Neural crest cell (in vitro differentiated cells): ENCODE measurements at places on chromosomes 4 and X. TPM values are rescaled to one million over a fixed set of nuclear protein-coding genes. Genes with fewer than 3 reads are reported as not detected.
A peak's percentile ranks its signal among the peaks of the same experiment; 100 is the strongest.

Gene RBMXL3
- total RNA-seq, result not detected in 2 replicates

Gene TREX2
- 0.77 and 1.6 TPM in 2 replicates for total RNA-seq

Gene GAGE12F
- not detected in 2 replicates for total RNA-seq

Gene DKK2
- total RNA-seq, result not detected in 2 replicates

Gene EDNRA
- 5.8 and 6.9 TPM in 2 replicates for total RNA-seq

Gene HPSE
- total RNA-seq, result 0.30 and 0.32 TPM in 2 replicates

Gene NWD2
- total RNA-seq, result 0.02 and 0.05 TPM in 2 replicates

Gene CTAG1A
- not detected in 2 replicates for total RNA-seq

DNA sequence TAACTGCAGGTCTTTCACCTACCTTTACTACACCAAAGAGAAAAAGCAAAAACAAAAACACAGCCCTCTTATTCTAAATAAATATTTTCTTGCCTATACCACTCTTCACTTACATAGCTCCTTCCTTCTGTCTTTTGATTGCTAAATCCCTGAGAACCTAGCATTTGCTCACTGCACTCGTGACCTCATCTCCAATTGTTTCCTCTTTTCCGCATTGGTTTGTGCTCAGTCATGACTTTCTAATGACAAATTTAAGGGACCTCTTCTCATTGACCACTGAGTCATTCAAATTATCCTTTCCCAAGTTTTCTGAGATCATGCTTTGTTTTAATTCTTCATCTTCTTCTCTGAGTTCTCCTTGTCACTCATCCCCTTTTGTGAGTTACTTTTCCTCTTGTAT, 1697.1 kb downstream of the STIM2 start:
- H3K36me3 ChIP-seq, result no peaks in the 10 kb centered on the region
- peaks cover 10% of the 10 kb centered on the region for H3K4me1 ChIP-seq
- no peak for DNase-seq
- H3K27ac ChIP-seq, result no peak overlapping the region
- H3K27me3 ChIP-seq, result no peaks in the 10 kb centered on the region

DNA sequence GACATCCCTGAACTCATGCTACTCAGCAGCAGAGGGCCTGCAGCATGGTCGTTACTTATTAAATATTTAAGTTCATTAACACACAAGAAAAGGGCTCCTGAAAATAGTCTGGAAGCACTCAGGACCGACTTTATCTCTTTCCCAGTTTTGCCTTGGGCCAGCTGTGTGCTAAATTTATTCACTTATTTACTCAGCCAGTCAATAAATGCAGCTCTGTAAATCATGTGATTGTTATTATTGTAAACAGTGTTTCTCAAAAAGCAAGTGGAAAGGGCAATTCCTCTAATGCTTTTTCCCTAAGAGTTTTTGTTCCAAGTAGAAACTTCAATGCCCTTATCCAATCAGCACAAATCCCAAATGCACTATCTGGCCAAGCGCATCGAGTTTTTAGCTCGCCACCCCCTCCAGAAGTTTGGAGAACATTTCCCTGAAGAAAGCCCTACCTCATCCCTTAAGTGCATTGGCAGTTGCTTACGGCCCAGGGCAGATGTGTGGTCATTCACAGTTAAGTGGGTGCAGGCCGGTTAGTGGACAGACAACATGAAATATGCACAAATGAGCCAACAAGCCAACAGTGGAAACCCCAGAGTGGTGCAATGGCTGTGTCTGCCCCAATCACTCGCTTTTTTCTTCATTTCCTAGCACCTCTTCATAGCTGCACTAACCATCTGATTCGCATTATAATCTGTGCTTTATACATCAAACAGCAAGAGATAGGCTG, 125.8 kb downstream of the SMIM20 start:
- no peak overlapping the region for H3K4me3 ChIP-seq
- H3K27me3 ChIP-seq, result no peaks in the 10 kb centered on the region
- no peaks in the 10 kb centered on the region for H3K36me3 ChIP-seq
- H3K27ac ChIP-seq, result no peak overlapping the region
- H3K4me1 ChIP-seq, result no peaks in the 10 kb centered on the region

DNA sequence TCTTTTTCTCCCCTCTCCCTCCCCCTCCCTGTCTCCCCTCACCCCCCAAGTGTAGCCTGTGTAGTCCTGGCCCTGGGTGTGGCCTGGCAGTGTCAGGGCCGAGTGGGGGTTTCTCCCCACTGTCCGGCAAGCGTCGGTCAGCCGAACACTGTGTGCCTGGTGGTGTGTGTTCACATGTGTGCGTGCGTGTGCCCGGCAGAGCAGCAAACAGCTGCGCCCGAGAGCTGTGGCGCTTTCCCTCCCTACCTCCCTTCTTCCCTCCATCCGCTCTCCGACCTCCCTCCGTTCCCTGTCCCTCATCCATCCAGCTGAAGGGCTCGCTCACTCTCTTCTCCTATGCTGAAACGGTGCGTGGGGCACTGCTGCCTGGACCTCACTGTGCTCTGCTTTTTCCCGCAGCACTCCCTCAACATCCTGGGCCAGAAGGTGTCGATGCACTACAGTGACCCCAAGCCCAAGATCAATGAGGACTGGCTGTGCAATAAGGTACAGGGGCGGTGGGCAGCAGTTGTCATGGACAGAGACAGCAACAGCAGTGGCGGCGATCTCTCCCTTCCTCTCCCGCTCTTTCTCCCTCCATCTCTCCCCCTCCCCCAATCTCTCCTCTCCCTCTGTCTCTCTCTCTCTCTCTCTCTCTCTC, 17.4 kb upstream of the UBA1 start:
- peaks cover 13% of the 10 kb centered on the region for H3K36me3 ChIP-seq
- no peak overlapping the region for H3K27ac ChIP-seq
- H3K27me3 ChIP-seq, result no peaks in the 10 kb centered on the region
- H3K4me3 ChIP-seq, result no peak overlapping the region

- H3K36me3 ChIP-seq, result peaks cover 2% of the 10 kb centered on the region
- no peak overlapping the region for H3K27ac ChIP-seq
- DNase-seq, result no peak
- H3K4me3 ChIP-seq, result no peak overlapping the region
Measured at GRCh38 chr4:145665773-145666172, 14.2 kb upstream of the C4orf51 start.

GRCh38 chr4:86338521-86338920, 21.3 kb downstream of the MAPK10 start:
- no peaks in the 10 kb centered on the region for H3K27me3 ChIP-seq
- H3K36me3 ChIP-seq, result peaks cover 12% of the 10 kb centered on the region
- no peak for DNase-seq
- peaks cover 44% of the 10 kb centered on the region for H3K4me1 ChIP-seq
- no peak overlapping the region for H3K4me3 ChIP-seq
- H3K27ac ChIP-seq, result no peak overlapping the region

DNA sequence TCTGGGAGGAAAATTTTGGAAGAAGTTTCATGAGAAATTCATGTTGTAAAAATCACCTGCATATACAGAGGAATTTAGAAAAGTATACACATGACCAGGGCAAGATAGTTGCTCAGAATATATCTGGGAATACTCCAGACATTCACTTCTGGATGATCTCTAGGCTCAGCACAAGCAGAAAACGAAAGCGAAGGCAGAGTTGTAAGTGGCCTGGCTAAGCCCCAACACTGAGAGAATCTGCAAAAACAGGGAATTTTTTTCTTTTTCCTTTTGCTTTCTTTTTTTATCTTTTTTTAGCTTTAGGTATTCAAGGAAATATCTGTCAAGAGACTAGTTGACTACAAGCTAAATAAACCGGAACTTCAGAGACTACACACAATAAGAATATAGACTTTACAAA, 207.2 kb downstream of the FGF13 start:
- DNase-seq, result no peak
- H3K4me3 ChIP-seq, result no peak overlapping the region
- no peaks in the 10 kb centered on the region for H3K4me1 ChIP-seq
- peaks cover 8% of the 10 kb centered on the region for H3K36me3 ChIP-seq

- H3K27ac ChIP-seq, result peak overlapping the region; percentile 76
- H3K27me3 ChIP-seq, result no peaks in the 10 kb centered on the region
- H3K4me1 ChIP-seq, result peaks cover 56% of the 10 kb centered on the region
- peak overlapping the region; percentile 47 for H3K4me3 ChIP-seq
Measured at GRCh38 chrX:133390676-133391075, 24.6 kb downstream of the GPC4 start.

DNA sequence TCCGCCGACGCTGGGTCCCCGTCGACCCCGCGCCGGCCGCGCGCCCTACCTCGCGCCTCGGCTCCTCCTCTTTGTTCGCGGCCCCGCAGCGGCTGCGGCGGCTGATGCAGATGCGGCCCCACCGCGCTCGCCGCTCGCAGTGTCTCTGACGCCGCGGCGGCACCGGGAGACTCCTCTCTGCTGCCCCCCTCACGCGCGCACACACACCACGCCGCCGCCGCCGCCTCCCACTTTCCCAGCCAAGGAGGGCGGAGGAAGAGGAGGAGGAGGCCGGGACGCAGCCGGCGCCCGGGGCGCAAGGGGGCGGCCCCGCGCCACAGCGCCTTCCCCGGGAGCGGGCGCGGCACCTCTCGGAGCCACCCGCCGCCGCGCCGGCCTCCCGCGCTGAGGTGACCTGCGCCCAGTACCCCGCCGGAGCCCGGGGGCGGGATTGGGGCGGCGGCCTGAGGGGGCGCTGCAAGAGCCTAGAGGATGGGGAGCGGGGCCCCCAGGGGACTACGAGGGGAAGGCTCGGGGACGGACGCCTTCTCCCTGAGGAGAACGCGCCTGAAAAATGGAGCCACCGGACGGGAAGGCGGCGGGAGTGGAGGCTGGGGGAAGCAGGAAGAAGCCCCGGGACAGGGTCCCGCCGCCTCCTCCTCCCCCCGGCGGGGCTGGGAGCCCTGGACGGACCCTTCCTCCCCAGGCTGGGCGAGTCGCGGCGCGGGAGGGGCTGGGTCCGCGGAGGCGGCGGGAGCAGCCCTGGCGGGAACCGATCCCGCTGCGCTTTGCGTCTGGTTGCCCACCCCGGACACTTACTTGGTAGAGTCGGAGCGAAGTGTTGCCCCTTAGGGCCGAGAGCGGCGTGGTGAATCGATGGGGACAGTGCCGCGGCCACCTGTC, at the start of gene SH3RF1:
SH3RF1 (minus strand) TSS at position 147 of the 882 bp plus-strand sequence. CDS start 1,744 bp downstream, outside the sequence.
- peak within 1 kb of the TSS; percentile 97 for H3K27ac ChIP-seq
- peaks cover 2% of the 10 kb centered on the region for H3K36me3 ChIP-seq
- DNase-seq, result peak; percentile 75
- H3K27me3 ChIP-seq, result peaks cover 4% of the 10 kb centered on the region

- no peak overlapping the region for H3K27ac ChIP-seq
- H3K36me3 ChIP-seq, result peaks cover 3% of the 10 kb centered on the region
- no peaks in the 10 kb centered on the region for H3K4me1 ChIP-seq
Measured at GRCh38 chrX:39117101-39117500, 315.8 kb downstream of the MID1IP1 start.

DNA sequence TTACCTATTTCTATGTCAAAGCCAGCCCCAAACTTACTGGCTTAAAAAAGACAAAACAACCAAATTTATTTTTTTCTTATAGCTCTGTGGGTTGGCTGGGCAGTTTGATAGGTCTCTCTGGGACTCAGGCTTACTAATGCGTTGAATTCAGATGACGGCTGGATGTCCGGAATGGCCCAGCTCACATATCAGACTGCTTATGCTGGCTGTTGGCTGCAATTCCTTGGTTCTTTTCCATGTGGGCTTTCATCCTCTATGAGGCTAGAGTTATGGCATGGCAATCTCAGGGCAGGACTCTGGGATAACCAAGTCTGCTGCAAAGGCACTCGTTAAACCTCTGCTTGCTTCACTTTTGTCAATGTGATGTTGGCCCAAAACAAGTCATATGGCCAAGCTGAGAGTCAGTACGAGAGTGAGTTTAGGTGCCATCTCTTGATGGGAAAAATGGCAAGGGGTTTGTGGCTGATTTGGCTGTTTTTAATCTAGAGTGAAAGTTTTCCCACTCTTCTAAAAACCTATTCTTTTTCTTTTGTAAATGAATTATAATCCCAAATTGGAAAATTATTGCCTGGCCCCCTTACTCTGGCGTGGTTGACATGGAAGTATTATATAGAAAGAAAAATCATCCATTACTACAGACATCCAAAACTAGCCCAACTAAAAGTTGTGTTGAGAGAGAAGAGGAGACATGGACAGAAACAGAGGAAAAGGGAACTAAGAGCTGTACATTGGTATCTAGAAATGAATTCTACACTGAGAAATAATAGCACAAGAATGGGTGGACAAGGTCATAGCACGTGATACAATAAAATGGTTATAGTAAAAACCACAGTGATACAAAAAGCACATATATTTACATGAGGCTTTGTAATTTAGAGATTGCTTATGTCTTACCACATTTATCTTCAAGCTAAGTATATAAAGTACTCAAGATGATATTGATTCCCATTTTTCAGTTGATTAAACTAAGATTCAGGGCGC, 6.6 kb downstream of the PRIMPOL start:
- no peak overlapping the region for H3K27ac ChIP-seq
- H3K4me3 ChIP-seq, result no peak overlapping the region
- H3K36me3 ChIP-seq, result no peaks in the 10 kb centered on the region
- H3K4me1 ChIP-seq, result peaks cover 6% of the 10 kb centered on the region
- no peaks in the 10 kb centered on the region for H3K27me3 ChIP-seq

GRCh38 chr4:16844816-16845586, 53.4 kb downstream of the LDB2 start:
- no peak for DNase-seq
- H3K4me1 ChIP-seq, result peaks cover 25% of the 10 kb centered on the region
- H3K27ac ChIP-seq, result no peak overlapping the region
- H3K36me3 ChIP-seq, result no peaks in the 10 kb centered on the region
- H3K27me3 ChIP-seq, result no peaks in the 10 kb centered on the region

DNA sequence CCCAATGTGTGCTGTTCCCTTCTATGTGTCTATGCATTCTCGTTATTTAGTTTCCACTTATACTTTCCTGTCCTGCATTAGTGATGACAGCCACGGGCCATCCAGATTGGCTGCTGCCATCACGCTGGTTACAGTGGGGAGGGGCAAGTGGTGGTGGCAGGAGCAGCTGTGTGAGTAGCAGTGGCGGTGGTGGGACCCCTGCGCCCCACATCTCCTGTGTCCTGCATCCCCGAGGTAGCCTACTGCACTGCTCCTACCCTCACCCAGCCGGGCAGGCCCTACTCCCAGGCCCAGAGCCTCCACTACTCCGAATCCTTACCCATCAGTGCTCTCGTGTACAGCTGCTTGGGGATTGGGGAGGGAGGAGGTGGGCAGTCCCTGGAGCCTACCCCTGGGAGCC, 798.7 kb upstream of the AGA start:
- no peaks in the 10 kb centered on the region for H3K27me3 ChIP-seq
- no peak overlapping the region for H3K27ac ChIP-seq
- no peak for DNase-seq
- no peak overlapping the region for H3K4me3 ChIP-seq
- H3K36me3 ChIP-seq, result no peaks in the 10 kb centered on the region

DNA sequence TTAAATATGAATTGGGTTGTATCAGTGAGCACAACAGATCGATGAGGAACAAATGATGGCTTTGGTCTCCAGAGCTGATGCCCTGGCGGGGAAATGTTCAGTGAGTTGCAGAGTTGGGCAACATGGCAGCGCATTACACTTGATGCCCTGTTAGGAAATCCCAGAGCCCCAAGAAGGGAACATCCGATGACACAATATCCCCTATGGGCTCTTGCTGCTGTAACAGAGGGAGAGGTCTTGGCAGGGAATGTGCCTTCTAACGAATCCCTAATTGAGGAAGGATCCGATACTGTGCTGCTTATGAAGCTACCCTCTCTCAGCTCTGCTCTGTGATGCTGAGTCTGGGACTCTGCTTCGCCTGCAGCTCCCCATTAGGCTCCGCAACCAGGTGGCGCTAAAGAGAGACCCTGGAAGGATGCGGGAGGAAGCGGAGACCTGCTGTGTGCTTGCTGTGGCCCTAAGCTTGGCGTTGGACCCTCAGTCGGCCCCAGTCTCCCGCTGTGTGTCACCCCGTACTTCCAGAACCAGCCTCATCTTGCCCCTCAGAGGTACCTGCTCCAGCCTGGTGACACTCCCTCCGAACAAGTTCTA, 38.9 kb downstream of the PDHA1 start:
- DNase-seq, result peak; percentile 61
- no peak overlapping the region for H3K4me3 ChIP-seq
- no peaks in the 10 kb centered on the region for H3K36me3 ChIP-seq
- no peaks in the 10 kb centered on the region for H3K27me3 ChIP-seq
- H3K4me1 ChIP-seq, result no peaks in the 10 kb centered on the region
- H3K27ac ChIP-seq, result no peak overlapping the region

GRCh38 chr4:7213807-7214206, 21.5 kb downstream of the SORCS2 start:
- no peak for DNase-seq
- no peak overlapping the region for H3K4me3 ChIP-seq
- no peaks in the 10 kb centered on the region for H3K27me3 ChIP-seq
- H3K27ac ChIP-seq, result no peak overlapping the region
